Astrocyte (in vitro differentiated cells and primary cell): ENCODE measurements at places on chromosomes 5 and 9.

DNA sequence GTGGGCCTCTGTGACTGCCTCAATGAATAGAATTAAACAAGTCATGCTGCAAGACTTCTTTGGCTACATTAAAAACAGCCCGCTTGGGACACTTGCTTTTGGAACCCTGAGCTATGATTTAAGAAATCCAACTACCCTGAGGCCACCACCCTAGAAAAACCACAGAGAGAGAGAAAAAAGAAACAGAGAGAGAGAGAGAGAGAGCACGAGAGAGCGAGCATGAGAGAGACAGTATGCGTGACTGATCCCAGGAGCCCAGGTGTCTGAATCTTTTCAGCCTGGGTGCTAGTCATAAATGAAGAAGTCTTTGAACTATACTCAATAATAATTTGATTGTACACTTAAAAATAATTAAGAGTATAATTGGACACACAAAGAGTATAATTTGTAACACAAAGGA is 123.1 kb upstream of the FREM1 start:
- DNase-seq: no peak

- no peak for DNase-seq
Observed at GRCh38 chr5:16810208-16810854, 125.8 kb downstream of the MYO10 start.

DNA sequence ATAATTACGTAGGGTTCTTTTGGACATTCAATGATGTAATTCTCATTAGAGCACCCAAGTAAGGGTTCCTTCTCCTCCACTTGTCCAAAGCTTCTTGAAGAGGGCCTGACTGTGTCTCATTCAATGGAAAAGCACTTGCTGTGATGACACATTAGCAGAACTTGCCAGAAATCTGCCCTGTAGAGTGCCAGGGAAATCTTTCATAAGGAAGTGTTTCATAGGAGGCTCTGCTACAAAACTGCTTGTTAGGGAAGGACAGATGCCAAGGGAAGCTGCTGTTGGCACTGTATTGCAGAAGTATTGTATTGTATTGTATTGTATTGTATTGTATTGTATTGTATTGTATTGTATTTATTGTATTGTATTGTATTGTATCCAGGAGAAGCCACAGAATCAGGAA is 45.5 kb upstream of the MPDZ start:
- peak; percentile 16 for DNase-seq

DNA sequence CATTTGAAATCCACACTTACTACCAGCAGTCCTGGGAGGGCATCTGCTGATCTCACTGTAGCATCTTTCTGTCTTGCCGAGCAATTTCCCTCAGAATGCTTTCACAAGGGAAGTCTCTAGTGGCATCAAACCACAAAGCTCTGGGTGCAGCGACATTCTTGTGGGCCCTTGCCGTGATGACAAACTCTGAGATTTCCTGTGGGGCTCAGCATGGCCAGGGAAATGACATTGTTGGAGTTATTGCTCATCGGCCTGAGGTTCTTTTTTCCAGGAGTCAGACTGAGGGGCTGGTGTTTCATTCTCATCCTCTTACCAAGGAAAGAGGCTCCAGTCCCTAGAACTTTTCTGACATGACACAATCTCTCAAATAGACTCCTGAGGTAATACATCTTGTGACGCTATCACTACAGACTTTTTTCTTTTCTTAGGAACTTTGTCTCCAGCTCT is 51.4 kb downstream of the PFDN1 start:
- peak; percentile 95 for DNase-seq

GRCh38 chr5:89229331-89230070 is 346.5 kb upstream of the MEF2C start:
- no peak for DNase-seq

DNA sequence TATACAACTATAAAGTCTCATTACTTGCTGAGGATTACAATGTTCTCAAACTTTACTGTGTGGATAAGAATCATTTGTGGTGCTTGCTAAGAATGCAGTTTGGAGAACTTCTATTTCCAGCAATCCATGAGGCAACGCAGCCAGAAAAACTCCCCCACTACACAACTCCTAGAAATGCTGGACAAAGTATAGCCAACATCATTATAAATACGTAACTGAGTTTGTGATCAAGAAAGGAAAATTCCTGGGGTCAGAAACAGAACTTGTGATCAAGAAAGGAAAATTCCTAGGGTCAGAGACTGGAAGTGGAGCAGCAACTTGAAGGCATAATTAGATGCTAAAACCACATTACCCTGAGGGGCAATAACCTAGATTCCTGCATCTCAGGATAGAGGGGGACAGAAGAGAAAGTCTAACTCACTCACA is 81.1 kb downstream of the MAT2B start:
- DNase-seq: peak; percentile 54
